SJCRH30 (cell line): ENCODE measurements at places on chromosomes 2 and 18.

- no peak for DNase-seq
Measured at GRCh38 chr2:100977511-100977910, 24.6 kb upstream of the RPL31 start.

- no peak for DNase-seq
Measured at GRCh38 chr18:3304832-3305231, 42.9 kb downstream of the MYL12B start.

DNA sequence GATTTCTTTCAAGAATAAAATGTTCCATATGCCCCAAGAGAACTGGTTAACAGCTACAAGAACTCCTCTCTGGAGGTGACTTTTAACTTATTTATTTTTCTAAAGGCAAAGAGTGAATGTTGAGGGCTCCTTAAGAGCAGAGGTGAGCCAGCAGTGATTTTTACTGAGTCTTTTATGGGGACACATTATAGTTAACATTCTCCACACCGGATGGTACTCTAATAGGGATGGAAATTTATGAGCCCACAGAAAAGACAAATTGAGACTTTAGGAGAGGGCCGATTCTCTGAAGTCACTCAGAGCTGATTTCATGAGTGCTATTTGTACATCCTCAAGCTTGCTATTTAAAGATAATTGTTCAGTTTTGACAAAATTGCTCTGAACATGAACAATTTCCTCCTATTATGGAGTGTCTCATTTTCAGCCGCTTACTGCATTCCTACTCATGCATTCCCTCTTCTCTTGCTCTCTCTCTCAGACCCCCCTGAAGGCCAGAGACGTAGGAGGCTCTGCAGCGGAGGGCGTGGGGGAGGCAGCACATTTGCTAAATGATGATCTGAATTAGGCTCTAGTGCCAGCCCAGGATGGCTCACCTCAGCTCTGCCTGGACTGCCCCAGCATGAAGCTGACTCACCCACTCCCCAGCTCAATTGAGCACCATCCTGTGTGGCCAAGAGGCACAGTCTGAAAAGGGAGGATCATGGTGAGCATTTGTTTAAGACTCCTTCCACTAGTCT, 5.9 kb upstream of the RPL37A start:
- DNase-seq = no peak

- no peak for DNase-seq
Measured at GRCh38 chr2:22890132-22890531, 494.8 kb upstream of the KLHL29 start.

- no peak for DNase-seq
Measured at GRCh38 chr2:69588403-69588802, 55.1 kb downstream of the AAK1 start.

GRCh38 chr18:7618891-7619442, 51.9 kb downstream of the PTPRM start:
- DNase-seq = no peak

DNA sequence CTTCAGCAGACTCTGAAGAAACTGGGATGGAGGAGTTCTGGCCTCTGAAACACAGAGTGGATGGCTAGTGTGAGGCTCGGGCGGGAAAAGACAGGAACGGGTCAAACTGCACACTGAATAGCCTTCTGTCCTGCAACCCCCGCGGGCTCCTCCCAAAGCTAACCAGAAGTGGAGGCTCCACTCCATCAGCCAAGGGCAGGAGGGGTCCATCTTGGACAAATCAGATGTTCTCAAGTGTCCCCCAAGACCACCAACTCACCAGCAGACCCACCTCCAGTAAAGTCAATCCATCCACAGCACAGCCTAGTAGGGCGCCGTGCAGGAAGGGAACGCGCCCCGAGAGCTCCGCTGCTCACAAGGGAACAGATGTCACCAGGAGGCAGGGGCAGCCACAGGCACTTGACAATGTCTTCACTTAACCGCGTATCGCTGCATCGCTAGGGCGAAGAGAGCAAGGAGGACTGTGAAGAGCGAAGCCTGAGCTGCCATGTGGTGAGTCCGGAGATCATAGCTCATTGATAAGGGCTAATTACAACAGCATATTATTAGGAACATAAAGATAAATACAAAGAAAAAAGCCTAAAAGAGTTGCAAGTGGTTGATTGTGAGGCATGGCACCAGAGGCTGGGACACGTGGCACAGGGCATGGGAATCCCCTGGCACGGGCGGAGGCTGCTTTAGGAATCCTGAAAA, 494.6 kb upstream of the MYT1L start:
- no peak for DNase-seq

DNA sequence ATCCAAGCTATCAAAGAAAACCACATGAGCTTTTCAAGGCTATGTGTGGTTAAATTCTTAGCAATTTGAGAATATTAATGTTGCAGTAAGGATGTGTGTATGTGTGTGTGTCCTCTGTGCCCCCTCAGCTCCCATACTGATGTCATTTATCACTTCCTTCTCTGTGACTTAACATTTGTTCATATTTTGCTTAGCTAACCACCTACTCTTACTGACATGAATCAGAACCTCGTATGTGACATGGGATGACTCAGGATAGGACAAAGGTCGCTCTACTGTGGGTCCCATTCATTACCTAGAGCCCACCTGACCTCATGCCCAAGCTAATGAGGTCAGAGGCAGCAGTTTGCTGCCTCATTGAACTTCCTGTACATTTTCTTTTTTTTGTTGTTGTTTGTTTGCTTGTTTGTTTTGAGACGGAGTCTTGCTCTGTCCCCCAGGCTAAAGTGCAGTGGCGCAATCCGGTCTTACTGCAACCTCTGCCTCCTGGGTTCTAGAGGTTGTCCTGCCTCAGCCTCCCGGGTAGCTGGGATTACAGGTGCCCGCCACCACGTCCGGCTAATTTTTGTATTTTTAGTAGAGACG, 36.3 kb downstream of the MOGAT1 start:
- no peak for DNase-seq

DNA sequence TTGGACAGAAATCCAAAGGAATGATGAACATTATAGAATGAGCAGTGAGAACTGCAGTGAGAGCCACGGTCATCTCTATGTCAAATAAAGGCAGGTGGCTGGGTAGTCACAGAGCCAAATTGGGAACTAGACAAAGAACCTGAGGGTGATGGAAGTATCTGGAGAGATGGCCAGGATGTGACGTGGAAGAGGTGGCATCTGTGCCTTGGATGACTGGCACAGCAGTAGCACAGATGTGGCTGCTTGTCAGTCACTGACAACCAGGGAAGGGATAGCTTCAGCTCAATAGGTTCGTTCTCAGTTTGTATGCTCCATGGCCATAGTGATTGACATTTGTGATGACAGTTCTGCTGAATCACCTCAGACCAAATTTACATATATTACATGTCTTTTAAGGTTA, 172.3 kb downstream of the PARD3B start:
- no peak for DNase-seq

- no peak for DNase-seq
Measured at GRCh38 chr18:3514312-3515216, 64.6 kb downstream of the TGIF1 start.

- DNase-seq = no peak
Measured at GRCh38 chr2:127217470-127218325, 2.4 kb downstream of the CYP27C1 start.

DNA sequence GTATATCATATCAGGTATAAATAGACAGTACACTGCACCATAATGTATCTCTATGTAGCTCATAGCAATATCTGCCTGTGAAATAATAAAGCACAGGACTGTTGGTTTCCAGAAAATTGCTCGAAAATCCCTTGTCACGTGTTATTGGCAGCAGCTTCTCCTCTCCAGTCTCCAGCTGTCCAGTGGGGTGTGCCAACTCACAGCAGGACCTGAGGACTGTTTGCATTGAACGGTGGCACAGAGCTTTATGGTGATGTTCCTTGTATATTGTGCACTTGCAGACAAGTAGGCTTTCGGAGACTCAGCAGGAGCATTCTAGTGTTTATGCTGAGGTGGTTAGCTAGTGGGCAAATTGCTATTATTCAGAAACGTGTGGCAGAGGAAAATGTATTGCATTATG, 182.2 kb upstream of the ATP5MC3 start:
- peak; percentile 11 for DNase-seq

GRCh38 chr2:241854342-241855244, 4.1 kb downstream of the PDCD1 start:
- peak; percentile 78 for DNase-seq

GRCh38 chr18:42112657-42113420, 157.8 kb downstream of the PIK3C3 start:
- no peak for DNase-seq

- DNase-seq = peak; percentile 15
Measured at GRCh38 chr18:74493689-74494088, 2.5 kb upstream of the CNDP2 start.

DNA sequence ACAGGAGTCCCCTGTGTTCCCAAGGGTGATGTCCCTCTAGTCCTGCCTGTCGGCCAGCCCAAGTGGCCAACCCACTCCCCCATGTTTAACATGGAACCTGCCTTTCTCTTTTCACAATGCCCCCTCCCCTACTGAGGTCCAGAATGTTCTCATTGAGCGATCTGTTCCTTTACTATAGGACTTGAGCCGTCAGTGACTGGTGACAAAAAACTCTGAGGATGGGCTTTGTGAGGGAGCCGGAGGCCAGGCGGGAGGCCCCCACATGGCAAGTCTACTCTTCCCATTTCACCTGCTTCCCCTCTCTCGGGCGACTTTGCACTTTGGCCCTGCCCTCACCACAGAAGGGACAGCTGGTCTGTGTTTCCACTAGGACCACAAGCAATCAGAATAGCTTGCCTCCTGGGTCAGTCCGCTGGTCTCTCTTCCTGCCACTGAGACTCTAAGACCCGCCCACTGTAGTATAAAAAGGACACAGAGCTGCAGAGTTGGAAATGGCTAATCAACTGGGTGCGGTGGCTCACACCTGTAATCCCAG, 146.5 kb upstream of the RAB12 start:
- DNase-seq = no peak
